ENCODE measurements at places on chromosomes 1 and 21.
A peak's percentile ranks its signal among the peaks of the same experiment; 100 is the strongest.

GRCh38 chr1:10054465-10054864 is 21.7 kb downstream of the UBE4B start:
- DNase-seq: no peak

- DNase-seq: no peak
Measured at GRCh38 chr1:71787699-71788098, 494.6 kb downstream of the NEGR1 start.

DNA sequence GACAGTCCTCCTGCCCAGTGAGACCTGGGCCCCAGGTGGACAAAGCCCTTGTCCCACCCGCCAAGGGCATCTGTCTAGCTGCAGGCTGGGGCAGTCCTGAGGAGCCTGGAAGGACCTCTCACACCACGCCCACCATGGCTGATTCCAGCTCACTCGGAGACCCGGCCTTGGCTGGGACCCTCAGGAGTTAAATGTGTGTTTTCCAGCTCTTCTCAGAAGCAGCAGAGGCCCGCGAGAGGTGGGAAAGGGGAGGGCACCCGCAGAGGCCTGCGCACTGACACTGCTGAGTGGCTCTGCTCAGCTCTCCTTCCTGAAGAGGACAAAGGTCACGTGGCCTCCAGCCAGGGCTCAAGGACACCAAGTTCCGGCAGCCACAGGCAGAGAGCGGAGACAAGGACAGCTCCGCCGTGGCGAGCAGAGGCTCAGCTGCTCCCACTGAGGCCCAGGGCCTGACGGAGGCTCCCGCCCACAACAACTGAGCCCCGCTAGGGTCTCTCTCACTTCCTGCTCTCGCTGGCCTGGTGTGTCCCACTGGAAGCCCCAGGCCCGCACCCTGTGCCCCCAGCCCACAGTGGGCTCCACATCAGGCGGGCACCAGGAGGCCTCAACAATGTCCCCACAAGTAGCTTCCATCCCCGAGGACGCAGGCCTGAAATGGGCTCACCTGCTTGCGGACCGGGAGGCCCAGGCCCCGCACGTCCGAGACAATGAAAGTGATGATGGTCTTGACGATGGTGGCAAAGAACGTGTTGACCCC is 16.9 kb downstream of the SLC19A1 start:
- no peak for DNase-seq

DNA sequence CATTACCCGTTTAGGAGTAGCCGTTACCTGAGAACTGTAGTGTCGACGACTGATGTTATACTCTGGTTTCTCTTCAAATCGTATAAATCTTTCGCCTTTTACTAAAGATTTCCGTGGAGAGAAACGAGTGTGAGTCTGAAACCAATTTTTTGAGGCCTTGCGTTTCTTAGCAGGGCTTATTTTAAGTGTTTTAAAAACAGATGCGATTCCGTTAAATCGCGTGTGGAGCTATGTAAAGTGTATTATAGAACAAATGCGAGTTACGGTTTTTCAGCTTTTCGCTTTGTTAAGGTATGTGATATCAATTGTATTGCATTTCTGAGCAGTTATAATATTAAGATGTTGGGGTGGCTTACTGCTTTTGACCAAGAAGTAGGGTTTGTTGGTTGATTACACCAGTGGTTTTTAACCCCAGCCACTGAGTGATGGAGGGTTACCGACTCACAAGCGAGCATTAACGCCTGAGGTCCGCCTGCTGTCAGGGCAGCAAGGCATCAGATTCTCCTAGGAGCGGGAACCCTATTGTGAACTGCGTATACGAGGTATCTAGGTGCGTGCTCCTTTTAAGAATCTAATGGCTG is 18.0 kb downstream of the KIAA2013 start:
- peak; percentile 54 for DNase-seq

DNA sequence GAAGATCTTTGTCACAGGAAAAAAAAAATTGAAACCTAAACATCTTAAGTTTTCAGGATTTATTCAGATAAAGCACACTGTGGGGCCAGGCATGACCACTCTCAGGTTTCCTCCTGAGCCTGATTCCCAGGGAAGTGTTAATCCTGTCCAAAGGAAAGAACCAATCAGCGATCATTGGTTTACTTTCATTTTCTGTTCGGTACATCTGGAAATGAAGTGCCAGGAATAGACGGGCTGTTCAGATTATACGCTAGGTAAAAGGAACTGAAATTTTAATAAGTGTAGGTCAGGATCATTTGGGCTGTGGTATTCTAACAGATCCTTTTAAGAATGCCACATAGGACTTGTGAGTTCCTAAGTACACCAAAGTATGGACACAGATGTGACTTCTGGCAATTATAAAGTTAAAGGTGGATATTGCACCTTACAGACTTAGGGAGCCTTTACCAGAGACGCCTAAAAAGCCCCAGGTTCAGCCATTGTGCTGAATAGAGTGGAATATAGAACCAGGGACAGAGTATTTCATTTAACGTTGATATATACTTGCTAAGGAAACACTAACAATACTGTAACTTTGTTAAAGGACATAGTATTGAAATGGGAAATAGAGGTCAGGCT is 9.3 kb upstream of the CACYBP start:
- DNase-seq: no peak

- DNase-seq: no peak
Measured at GRCh38 chr21:45699966-45700365, 56.4 kb downstream of the PCBP3 start.

- no peak for DNase-seq
Measured at GRCh38 chr1:184558691-184559090, 171.9 kb downstream of the C1orf21 start.

DNA sequence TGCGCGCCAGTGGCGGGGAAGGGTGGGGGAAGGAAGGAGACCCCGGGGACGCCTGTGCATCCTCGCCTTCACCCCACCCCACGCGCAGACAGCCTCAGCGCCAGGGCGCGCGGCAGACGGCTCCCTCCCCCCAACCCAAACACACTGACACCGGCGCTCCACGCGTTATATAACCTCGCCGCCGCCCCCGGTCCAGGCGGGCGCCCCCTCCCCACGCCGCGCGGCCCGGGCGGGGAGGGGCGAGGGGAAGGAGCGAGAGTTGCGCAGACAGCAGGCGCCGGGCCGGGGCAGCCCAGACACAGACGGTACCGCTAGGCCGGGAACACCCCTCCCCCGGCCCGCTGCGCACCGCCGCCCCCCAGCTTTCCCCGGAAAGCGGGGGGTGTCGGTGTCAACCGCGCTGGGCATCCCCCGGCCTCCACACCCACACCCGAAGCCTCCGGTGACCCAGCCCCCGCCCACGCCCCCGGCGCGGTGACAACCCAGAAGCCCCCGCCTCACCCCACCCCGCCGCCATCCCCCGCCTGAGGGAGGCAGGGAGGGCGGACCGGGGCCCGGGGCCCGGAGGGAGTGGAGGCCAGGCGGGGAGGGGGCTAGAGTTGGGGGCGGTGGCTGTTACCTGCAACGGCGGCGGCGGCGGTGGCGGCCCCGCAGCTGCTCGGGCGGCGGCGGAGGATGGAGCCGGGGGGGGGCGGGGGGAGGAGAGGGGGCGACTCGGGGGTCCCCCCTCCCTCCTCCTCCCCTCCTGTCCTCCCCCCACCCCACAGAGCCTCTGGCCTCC is 432 bp downstream of the AKT3 start:
- peak; percentile 63 for DNase-seq

- DNase-seq: no peak
Measured at GRCh38 chr1:226438007-226438406, 30.1 kb upstream of the PARP1 start.

DNA sequence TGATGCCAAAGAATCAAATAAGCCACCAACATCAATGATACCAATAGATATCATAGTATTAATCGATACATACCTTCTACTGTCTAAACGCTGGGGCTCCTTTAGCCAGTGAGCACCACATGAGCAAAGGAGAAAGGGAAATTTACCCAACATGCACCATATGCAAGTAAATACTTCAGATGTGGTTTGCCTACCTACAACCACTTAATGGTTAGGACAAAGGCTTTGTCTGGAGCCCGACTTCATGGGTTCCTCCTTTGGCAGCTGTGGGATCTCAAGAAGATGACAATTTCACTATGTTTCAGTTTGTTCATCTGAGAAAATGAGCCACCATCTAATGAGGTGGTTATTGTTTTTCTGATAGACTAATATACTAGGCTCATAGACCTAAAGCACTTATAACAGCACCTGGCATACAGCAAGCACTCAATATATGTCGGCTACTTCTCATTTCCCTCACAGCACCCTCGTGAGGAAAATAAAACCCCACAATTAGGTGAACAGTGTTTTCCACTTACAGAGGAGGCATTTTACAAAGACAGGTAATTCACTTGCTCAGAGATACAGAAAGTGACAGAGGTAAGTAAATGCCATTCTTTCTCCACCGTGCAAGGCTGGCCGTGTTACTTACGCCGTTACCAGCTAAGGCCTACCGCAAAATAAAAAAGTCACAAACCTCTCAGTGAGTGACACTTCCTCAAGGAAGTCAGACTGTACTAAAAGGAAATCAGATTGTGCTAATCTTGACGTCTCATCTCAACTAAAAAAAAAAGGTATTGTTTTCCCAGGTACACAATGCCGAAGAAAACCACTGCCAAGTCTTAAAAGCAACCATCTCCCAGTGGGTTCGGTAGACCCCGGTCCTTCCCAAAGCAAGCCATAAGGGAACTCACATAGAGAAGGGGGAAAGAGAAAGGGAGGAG is 1.6 kb downstream of the TTC13 start:
- peak; percentile 36 for DNase-seq

DNA sequence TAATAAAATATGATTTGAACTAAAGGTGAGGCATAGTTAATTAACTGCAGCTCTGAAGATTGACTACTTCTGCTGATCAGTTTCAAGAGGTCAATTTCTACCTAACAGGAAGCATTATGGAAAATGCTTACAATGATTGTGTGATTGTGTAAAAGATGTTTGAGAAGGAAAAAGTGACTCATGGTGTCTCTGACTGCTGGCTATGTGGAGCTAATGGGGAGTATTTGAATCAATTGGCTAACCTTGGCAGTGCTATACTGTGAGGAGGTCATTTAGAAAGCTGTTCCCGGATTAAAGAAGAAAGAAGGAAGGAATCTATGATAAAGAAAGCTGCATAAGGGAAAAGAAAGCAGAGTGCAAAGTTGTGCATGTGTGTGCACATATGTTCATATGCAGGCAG is 376.5 kb downstream of the ADGRL2 start:
- no peak for DNase-seq

- DNase-seq: no peak
Measured at GRCh38 chr1:156117414-156118176, 3.1 kb downstream of the LMNA start.

DNA sequence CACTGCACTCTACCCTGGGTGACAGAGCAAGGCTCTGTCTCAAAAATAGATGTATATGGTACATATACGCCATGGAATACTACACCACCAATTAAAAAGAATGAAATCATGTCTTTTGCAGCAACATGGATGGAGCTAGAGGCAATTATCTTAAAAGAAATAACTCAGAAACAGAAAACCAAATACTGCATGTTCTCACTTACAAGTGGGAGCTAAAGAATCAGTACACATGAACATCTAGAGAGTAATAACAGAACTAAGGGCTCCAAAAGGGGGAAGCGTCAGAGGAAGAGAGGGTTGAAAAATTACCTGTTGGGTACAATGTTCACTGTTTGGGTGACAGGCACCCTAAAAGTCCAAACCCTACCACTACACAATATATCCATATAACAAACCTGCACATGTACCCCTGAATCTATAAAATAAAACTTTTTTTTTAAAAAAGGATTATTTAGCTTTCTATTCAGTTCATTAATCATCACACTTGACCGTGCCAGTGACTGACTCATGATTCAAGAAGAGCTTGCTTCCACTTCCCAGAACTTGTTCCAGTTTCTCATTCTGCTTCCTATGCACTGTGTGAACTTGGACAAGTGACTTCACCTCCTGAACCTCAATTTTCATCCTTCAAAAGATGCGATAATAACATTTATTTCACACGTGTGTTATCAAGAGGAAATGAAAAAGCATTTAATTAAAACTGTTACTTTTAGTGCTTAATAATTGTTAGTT is 109.6 kb downstream of the PLPP3 start:
- DNase-seq: no peak

DNA sequence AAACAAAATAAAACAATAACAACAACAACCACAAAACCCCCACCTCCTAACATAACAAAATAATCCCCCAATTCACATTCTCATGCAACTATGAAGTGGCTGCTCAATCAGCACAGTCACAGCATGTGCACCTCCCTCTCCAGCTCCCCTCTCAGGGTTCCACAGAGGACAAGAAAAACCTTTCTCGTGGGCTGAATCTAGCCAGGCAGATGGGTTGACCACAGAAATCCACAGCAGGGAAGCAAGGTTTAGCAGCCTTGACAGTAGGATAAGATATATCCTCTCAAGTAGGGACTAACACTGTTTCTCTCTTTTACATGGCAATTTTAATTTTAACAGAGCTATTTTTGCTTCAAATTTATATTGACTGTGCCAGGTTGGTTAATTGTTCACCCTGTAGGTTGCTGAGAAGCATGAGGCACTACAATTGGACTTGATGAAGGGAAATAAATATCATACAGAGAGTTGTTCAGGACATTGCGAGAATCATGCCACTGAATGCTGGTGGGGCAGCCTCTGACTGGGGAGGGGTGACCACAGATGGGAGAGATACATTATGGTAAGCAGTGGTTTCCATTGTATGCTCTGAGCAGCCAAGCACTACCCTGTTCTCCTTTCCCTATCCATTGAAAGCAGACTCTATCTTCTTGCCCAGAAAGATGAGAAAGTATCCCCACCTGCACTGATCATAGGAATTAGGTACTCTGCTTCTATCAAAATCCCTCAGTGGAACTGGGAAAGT is 535.1 kb downstream of the DPYD start:
- DNase-seq: no peak

- no peak for DNase-seq
Measured at GRCh38 chr1:198925567-198925966, 286.7 kb downstream of the PTPRC start.

GRCh38 chr1:43636006-43636641 is 13.8 kb upstream of the KDM4A start:
- no peak for DNase-seq

DNA sequence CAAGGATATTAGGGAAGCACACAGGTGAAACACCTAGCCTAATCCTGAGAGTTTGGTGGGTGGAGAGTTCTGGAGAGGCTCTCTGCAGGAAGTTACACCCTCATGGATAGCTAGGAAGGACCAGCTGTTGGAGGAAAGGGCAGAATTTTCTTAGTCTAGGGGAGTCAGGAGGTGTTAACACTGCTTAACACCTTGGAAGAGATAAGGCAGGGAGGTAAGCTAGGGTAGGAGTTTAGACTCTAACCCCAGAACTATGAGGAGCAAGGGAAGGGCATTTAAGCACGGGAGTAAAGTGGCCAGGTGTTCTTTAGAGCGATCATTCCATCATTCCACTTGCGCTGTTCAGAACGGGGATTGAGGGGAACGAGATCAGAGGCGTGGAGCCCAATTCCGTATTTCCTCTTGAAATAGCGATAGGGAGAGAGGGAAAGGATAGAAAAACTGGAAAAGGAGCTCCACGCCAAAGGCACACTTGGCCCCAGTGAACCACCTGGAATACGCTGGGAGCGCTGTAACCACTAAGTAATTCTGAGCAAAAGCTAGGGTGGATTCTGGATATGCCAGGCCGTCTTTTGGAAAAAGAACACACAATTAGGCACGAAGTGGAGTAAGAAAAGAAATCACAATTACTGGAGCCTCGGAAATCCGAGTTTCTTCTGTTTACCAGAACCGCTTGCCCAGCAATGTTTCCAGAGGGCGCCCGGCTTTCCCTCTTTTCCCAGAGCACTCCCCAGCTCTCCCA is 1.5 kb upstream of the GPR137B start:
- DNase-seq: no peak

GRCh38 chr1:70024272-70024671 is 181.1 kb downstream of the LRRC40 start:
- no peak for DNase-seq

GRCh38 chr1:205976708-205977401 is 26.3 kb downstream of the RAB7B start:
- DNase-seq: no peak
